ENCODE measurements at places on chromosomes 11 and 22.

DNA sequence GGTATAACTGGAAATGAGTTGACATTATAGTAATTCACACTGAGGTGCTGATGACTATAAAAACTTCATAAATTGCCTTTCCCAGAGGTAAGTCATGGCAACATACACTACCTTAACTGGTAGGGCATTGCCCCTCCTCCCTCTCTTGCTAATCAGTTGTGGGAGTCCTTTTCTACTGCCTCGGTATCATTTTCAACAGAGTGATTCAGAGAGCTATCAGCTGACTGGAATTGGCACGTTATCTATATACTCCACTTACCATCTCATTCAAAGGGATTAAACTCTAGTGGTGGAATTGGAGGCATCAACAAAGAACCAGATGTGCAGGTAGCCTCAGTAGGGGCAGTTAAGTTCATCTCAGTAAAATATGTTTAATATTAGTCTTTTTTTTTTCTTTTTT is 8.0 kb upstream of the NUP160 start:
- DNase-seq, result no peak

DNA sequence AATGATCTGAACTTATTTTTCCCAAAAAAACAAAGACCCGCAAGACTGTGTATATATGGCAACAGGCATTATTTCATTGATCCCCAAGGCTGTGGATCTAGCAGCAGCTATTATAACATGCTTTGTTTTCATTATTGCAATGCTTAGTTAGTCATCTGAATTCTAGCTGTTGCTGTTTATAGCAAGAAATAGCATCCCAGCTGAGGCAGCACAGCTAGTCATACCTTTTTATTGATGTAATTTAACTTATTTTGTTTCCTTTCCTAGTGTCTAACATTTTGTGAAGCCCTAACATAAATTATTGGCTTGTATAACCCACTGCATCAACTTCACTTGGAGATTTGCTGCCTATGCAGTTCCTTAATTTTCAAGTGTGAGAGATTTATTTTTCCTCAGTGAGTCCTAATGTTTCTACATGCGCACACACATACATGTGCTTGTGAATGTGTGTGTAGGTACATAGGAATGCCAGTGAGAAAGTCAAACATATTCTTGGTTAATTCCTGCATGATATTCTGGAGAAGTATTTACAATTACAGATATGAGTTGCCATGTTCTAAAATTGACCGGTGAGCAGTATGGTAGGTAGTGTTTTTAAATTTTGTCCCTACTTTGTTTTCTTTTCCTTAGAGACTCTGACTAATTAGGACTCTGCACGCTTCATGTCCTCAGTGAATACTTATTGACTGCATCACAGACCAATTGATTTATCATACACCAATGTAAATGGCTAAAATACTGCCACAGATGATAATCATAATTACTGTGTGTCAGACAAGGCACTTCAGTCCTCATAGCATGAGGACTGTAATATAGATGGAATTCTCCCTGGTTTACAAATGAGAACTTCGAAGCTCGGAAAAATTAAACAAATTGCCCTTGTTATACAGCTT is 119.3 kb downstream of the WNT11 start:
- no peak for DNase-seq

DNA sequence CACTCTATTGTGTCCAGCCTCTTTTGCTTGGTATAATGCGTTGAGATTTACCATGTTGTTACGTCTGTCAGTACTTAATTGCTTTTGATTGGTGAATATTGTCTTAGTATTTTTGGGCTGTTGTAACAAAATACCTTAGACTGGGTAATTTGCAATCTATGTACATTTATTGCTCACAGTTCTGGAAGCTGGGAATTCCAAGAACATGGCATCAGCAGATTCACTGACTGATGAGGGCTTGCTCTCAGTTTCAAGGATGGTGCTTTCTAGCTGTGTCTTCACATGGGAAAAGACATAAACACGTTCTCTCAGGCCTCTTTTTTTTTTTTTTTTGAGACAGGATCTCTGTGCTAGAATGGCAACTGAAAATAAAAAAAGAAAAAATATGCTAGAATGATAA is 46.7 kb upstream of the INCENP start:
- DNase-seq, result no peak

- DNase-seq, result no peak
Observed at GRCh38 chr11:114176321-114176720, 116.8 kb downstream of the ZBTB16 start.

DNA sequence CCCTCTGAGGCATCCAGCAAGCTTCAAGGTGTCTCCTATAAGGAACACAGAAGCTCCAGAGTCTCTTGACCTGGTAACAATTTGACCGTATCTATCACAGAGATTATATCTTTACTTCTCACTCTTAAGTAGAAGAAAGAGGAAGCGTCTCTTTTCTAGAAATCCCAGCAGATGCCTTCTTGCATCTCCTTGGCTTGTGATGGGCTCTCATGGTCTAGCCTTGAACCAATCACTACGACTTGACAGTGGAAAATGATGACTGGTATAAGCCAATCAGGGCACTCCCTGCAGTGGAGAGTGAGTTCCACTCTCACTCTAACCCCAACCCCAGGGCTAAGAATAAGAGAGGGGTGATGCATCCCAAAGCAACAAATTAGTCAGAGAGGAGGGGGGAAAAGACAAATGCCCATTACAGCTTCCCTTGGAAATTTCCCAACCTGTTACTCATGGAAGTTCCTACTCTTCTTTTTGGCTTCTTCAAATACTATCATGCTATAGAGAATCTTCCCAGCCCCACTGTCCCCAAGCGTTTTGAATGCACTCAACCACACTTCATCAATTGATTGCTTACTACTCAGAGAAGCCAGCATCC is 293.5 kb downstream of the MN1 start:
- DNase-seq, result no peak

Measured in CD4-positive, alpha-beta T cell treated with Interleukin-17A for 1 hour (primary cell).